ENCODE measurements at places on chromosomes 3 and 15. TPM values are rescaled to one million over a fixed set of nuclear protein-coding genes. Genes with fewer than 3 reads are reported as not detected.

Gene IDH3A
- 39.0 TPM for total RNA-seq

Gene PPP1R14D
- not detected for total RNA-seq

Gene RASSF1
- total RNA-seq = 36.9 TPM

Gene WNT5A
- total RNA-seq = 4.4 TPM

Gene RYR3
- total RNA-seq = not detected

Gene ROBO2
- total RNA-seq = 0.37 TPM

Gene DENND4A
- 20.0 TPM for total RNA-seq

Gene CALML4
- total RNA-seq = 1.1 TPM

Gene ERC2
- 0.75 TPM for total RNA-seq

Gene REC114
- total RNA-seq = not detected

Gene MESD
- total RNA-seq = 24.4 TPM

Gene TMEM212
- total RNA-seq = not detected

Gene GREM1
- 684 TPM for total RNA-seq

Gene TMEM108
- total RNA-seq = 0.12 TPM

Gene DMXL2
- 36.0 TPM for total RNA-seq

Gene ROPN1B
- not detected for total RNA-seq

Gene CCDC33
- 0.12 TPM for total RNA-seq

Gene SERP1
- total RNA-seq = 276 TPM

Gene SKOR1
- total RNA-seq = 0.12 TPM

Gene GMNC
- total RNA-seq = 0.11 TPM

Measured in uterine smooth muscle cell (primary cell).